ENCODE measurements at places on chromosomes 7 and 10.

GRCh38 chr10:693506-693905 is 4.0 kb upstream of the DIP2C start:
- DNase-seq = no peak

- DNase-seq = no peak
These were observed 138.4 kb downstream of the SDK1 start for GRCh38 chr7:3439333-3440030.

- no peak for DNase-seq
These were observed 135.2 kb downstream of the RGS10 start for GRCh38 chr10:119407254-119407777.

DNA sequence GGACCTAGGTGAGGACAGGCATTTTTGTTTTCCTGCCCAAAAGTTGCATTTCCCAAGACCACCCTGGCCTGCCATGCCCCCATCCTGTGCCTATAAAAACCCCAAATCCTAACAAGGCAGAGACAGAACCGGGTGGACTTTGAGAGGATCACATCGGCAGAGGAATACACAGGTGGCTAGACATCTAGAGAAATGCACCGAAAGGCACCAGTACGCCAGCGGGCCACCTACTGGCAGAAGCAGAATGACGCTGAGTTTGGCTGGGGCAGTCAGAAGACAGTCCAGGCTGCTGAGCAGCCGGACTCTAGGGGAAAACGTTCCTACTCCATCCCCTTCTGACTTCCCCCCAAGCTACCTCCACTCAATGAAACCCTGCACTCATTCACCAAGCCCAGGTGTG is 2.8 kb downstream of the AKR1C4 start:
- no peak for DNase-seq

DNA sequence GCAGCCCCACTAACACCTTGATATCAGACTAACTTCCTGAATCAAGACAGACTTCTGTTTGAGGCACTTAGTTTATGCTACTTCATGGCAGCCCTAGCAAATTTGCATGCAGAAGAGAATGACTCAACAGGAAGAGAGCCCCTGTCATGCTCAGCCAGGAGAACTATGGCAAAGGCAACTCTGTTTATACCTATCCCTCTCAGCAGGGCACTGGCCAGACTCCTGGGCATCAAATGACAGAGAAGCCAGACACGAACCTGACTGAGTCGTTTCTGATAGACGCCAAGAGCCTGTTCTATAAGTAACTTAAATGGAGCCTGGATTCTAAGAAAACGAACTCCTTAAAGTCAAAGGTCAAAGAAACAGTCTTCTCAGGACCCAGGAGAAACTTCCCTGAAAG is 50.9 kb upstream of the UNC5B start:
- DNase-seq = peak; percentile 21

GRCh38 chr7:2542011-2542915 is 13.1 kb downstream of the BRAT1 start:
- no peak for DNase-seq

DNA sequence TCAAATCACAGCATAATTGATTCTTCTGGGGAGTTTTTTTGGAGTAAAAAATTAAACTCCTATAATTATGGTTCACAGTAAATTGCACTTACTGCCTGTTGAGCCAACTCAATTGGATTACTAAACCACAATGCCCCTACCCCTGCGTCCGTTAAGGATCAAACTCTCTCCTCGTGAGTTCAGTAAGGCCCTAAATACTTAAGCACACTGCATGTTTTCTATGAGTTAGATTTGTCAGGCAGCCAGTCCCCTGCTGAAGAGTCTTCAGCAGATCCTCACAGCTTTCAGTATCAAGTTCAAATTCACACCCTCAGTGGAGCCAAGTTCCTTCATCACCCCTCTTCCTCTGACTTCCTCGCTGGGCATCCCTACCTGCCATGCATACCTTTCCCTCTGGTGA is 275.0 kb upstream of the BMPER start:
- DNase-seq = no peak

GRCh38 chr10:50325449-50326171 is 74.3 kb upstream of the ASAH2 start:
- no peak for DNase-seq
